ENCODE measurements at places on chromosomes 6 and 20.

DNA sequence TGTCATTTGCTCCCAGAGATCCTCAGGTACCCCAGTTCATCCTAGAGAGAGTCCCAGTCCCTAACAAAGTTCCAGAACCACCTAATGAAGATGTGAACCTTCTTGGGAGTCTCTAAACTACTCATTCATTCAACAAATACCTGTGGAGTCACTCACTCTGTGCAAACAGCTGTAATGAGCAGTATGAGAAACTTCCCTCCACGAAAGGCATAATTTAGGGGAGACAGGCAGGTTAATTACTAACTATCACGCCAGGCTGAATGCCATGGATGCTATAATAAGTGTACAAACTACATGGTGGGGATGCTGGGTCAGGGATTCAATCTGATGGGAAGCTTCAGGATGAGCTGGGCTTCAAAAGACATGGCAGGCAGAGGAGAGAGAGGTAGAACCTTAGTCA lies 70.1 kb upstream of the AFDN start:
- no peak for DNase-seq

DNA sequence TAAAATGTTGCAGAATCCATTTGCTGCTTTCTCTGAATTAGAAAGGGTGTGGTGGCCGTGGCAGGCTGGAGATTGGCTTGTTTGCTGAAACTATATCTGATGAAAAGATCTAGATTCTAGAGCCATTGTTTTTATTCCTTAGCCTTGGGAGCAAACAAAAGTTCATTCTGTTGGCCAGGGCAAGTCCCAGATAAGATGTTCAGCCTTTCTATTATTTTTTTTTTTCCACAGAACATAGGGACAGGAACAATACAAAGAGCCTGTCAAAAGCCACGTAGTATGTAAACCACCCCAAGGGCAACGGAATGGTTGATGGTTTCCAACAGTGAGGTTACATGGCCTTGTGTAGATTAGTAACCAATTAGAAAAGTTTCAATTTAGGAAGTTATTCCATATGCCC lies 119.9 kb upstream of the SLC22A16 start:
- DNase-seq, result no peak

DNA sequence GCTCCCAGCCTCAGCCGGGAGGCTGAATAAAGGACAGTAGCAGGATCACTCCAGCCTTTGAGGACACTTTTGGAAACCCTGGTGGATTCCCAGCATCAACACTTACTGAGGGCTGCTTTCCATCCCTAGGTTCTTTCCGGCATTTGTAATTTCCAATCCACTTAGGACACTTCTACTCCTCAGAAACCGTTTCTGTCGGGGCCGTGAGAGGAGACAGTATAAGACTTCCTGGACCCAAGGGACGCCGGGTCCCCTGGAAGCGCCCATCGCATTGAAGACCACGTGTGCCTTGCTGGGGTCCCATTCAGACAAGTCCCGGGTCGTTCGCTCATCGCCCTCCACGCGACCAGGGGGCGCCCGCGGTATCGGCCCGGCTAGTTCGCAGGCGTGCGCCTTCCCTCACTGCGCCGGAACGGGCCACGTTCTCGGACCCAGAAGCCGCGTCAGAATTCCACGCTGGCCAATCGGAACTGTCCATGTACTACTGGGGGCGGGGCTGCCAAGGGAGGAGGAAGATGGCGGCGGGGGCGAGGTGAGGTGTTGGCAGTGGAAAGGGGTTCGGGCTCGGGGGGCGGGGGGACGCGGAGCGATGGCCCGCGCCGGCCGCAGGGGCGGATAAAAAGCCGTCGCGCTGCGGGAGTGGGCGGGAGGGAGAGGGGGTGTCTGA lies at the start of gene NUS1:
TSS of gene NUS1 (plus strand) at position 479 of the 667 bp plus-strand sequence. CDS start 202 bp downstream, outside the sequence.
- peak; percentile 84 for DNase-seq

DNA sequence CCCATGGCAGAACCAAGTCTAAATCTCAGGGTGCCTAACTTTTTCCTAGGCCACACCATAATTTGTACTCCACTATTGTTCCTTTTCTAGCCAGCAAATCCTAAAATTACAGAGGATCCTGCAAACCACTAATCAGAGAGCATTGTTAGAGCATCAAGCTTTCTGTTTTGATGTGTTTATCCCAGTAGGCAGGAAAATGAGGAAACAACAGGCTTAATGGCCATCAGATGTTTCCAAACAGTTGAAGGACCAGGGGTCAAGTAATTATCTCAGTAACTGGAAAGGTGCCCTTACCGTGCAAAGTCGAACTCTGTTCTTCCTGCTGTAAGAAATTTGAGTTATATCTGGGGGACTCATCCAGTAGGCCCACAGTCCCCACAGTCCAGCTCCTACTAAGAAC lies 58.7 kb downstream of the RALY start:
- no peak for DNase-seq

DNA sequence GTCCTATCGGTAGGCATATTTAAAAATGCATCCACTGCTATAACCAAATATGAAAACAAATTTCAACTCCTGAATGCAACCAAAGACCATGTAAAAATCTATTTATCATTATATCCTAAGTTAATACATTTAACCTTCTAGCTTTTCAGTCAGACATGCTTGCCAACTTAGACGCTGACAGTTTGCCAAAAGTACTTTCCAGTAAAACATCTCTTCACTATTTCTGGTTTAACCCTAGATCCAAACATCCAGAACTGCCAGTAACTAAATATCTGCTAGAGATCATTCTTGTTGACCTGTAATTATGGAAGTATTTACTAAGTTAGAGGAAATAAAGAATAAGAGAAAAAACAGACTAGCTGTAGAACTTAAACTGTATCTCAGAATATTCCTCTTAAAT lies 210.2 kb upstream of the THEMIS start:
- no peak for DNase-seq

DNA sequence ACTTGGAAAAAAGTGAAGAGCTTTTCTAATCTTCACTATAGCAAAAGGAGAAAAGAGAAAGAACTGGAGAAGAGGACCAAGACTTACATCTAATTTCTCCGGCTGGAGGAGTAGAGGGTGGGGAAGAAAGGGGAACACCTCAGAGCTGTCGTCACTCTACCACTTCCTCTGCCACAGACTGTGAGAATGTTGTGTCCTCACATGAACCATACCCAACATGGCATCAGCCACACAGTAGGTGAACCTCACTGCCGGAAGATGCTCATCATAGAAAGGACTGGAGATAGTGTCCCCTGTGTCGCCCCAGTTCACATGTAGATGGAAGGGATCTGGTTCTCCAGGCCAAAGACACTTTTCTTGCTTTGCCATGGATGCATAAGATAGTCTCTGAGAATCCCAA lies 604.4 kb upstream of the NOX3 start:
- DNase-seq, result no peak

GRCh38 chr20:8454137-8454712 lies 322.2 kb downstream of the PLCB1 start:
- no peak for DNase-seq

GRCh38 chr6:26389349-26389894 lies 6.5 kb downstream of the BTN2A2 start:
- DNase-seq, result no peak

GRCh38 chr6:155444120-155444917 lies 11.3 kb downstream of the NOX3 start:
- no peak for DNase-seq

DNA sequence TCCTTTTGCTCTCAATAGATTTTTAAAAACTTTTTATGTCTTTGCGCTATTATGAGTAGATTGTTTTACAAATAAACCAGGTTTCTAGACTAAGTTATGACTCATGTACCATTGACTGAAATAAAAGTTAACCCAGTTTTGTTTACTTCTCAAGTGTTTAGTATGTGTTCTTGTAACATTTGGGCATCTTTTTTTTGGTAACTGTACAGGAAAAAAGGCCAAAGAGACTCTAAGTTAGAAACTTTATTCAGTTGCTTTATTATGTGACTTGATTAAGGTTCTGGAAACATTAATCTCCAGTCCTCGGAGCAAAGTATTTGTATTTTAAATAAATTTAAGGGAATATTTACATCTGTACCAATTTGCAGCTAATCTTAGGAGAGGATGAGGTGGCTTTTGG lies 2.9 kb downstream of the NKAIN2 start:
- no peak for DNase-seq

- DNase-seq, result no peak
These were observed 158.5 kb downstream of the THBS2 start for GRCh38 chr6:169095153-169095552.

GRCh38 chr20:50450881-50451752 lies 59.1 kb upstream of the PTPN1 start:
- DNase-seq, result no peak

DNA sequence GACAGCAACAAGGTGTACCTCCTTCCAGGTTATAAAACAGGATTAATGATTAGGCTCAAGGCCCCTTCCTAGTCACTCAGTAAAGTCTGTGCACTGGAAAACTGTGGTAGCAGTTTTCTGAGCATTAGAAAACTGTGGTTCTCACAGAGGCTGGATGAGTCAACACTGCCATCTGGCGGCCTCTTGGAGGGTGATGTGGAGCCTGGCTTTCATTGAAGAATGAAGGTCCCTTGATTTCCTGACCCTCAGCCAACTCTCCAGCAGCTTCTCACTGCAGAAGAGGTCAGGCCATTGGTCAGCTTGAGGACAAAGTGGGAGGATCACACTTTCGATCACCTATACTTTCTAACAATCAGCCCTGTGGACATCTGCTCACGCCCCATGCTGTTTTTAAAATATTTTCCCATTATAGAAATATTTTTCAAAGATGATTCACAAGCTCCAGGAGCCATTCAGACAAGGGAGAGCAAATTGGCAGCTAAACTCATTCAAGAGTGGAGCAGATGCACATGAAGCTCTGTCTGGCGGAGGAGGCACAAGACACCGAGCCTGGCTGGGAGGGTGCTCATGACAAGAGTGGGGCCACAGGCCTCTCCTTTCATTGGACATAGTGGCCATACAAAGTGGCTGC lies 23.2 kb downstream of the PSMB1 start:
- DNase-seq, result peak; percentile 16

GRCh38 chr6:111770263-111771093 lies 102.8 kb downstream of the FYN start:
- DNase-seq, result no peak

DNA sequence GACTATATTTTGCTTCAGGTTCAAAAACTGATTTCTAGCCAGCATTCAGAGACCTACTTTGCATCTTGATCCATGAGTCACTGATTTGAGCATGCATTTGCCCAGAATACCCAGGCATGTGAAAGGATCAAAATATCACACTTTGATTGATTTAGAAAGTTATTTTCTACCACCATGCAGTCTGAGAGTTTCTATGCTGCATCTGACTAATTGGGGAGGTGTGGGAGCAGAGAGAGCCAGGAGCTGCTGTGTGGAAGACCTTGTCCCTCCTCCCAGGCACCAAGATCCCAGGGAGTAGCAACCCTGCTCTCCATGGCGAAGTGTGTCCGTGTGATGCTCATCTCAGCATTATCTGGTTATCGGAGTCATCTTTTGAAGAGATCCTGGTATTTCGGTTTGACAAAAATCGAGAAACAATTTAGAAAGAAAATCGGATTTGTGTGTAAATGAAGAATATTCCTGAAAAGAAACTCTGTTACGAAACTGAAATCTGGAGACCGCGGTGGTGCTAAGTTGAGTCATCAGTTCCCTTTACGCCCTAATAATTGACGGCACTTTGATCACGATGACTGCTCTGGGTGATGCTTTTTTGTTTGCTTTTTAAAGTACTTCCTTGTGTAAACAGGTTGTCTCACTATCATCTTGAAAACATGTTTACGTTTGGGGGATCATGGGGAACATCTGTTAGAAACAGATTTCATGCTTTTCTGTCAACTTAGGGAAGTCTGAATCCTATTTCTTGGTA lies 193.4 kb downstream of the BACH2 start:
- DNase-seq, result no peak

DNA sequence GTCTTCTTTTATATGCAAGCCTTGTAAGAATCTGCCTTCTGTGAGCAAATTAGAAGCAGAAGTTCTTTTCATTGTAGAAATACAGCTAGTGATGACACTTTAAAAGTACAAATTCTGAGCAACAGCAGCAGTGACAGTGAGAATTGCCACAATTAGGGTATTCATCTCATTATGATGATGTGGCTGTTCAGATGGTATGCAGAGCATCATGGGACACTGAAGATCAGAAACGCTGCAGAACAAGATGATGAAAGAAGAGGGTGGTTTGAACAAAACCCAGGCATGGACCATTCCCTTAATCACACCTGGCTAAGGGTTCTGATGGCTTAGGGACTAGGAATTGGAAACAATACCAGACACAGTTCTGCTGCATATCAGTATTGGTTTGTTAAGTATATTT lies 312.7 kb upstream of the TBX18 start:
- no peak for DNase-seq

DNA sequence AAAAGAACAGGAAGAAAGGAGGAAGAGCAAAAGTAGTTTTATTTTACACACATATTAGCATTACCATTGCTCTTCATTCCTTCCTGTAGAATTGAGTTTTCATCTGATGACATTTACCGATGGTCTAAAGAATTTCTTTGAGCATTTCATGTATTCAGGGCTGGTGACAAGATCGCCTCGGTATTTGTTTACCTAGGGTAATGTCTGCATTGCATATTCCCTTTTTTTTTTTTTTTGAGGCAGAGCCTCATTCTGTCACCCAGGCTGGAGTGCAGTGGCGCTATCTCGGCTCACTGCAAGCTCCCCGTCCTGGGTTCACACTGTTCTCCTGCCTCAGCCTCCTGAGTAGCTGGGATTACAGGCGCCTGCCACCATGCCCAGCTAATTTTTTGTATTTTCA lies 19.3 kb downstream of the RAB22A start:
- no peak for DNase-seq

- DNase-seq, result peak; percentile 40
These were observed 615.1 kb upstream of the NRSN1 start for GRCh38 chr6:23510778-23511510.

GRCh38 chr20:11906626-11907480 lies 10.8 kb upstream of the BTBD3 start:
- no peak for DNase-seq

- DNase-seq, result no peak
These were observed 81.1 kb downstream of the RIMS1 start for GRCh38 chr6:71967436-71967835.

GRCh38 chr6:43917878-43918382 lies 147.9 kb downstream of the VEGFA start:
- no peak for DNase-seq

- no peak for DNase-seq
These were observed 167.7 kb downstream of the SIM1 start for GRCh38 chr6:100296810-100297544.

GRCh38 chr20:63497946-63498935 lies 642 bp downstream of the EEF1A2 start:
- no peak for DNase-seq

GRCh38 chr6:163206196-163206595 lies 208.3 kb upstream of the QKI start:
- DNase-seq, result no peak

DNA sequence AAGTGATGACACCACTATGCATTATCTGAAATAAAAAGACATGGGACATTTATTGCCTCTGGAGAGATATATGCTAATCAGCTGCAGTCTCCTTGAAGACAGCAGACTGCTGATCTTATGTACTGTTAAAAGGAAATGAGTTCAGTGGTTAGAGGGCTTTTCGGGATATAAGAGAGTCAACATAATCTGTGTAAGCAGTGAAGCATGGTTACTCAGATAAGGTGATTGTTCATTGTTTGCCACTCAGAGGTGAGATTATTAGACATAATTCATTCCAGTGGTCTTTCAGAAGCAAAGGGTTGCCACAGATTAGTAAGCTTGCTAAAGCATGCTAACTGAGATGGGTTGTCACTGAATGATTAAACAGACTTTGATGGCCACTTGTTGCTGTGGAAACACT lies 1450.7 kb upstream of the ADGRB3 start:
- no peak for DNase-seq
